K562 (cell line): ENCODE measurements at places on chromosomes 12 and 14. TPM values are rescaled to one million over a fixed set of nuclear protein-coding genes. Genes with fewer than 3 reads are reported as not detected.

DNA sequence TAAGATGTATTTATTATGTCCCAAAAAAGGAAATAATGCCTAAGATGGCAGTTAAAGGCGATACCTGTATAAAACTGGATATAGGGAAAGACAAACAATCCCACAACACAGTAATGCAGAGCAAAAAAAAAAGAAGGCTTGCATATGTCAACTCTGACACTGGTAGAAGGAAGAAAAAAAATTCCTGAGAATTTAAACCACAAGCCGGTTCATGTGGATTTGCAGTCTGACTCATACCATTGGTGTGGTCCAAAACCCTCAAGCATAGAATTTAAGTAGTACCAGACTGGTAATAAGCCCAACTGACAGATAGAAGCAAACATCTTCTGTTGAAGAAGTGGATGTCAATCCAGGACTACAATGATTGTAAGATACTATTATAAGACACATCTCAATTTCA lies 7.2 kb downstream of the DNAI7 start:
- no peaks in the 10 kb centered on the region for H3K4me1 ChIP-seq
- no peaks in the 10 kb centered on the region for H3K36me3 ChIP-seq
- no peak overlapping the region for H3K4me3 ChIP-seq
- H3K27me3 ChIP-seq, result no peaks in the 10 kb centered on the region
- H3K27ac ChIP-seq, result no peak overlapping the region
- no peak for DNase-seq

- peaks cover 45% of the 10 kb centered on the region for H3K27me3 ChIP-seq
- H3K27ac ChIP-seq, result no peak overlapping the region
- no peaks in the 10 kb centered on the region; the same call in 2 of the 3 replicates for H3K4me1 ChIP-seq
- no peaks in the 10 kb centered on the region for H3K36me3 ChIP-seq
Observed at GRCh38 chr12:127270193-127270592, 996.8 kb upstream of the TMEM132C start.

- no peak overlapping the region for H3K27ac ChIP-seq
- no peak overlapping the region for H3K4me3 ChIP-seq
- DNase-seq, result no peak
- no peaks in the 10 kb centered on the region for H3K27me3 ChIP-seq
- peaks cover 35% of the 10 kb centered on the region; the same call in 2 of the 3 replicates for H3K36me3 ChIP-seq
- H3K4me1 ChIP-seq, result no peaks in the 10 kb centered on the region
Observed at GRCh38 chr14:73953731-73954130, 3.6 kb downstream of the COQ6 start.

GRCh38 chr12:107372229-107372658 lies 278.9 kb upstream of the CRY1 start:
- H3K36me3 ChIP-seq, result no peaks in the 10 kb centered on the region
- no peaks in the 10 kb centered on the region for H3K4me1 ChIP-seq
- H3K27ac ChIP-seq, result no peak overlapping the region
- no peak for DNase-seq

- DNase-seq, result no peak
- no peaks in the 10 kb centered on the region for H3K27me3 ChIP-seq
- H3K4me1 ChIP-seq, result no peaks in the 10 kb centered on the region
- H3K36me3 ChIP-seq, result no peaks in the 10 kb centered on the region
Observed at GRCh38 chr12:13573698-13574321, 377.3 kb downstream of the EMP1 start.

GRCh38 chr14:102421411-102422057 lies 58.8 kb downstream of the TECPR2 start:
- no peaks in the 10 kb centered on the region for H3K36me3 ChIP-seq
- H3K27ac ChIP-seq, result no peak overlapping the region
- no peaks in the 10 kb centered on the region for H3K27me3 ChIP-seq
- DNase-seq, result no peak
- H3K4me1 ChIP-seq, result peaks cover 6% of the 10 kb centered on the region; the same call in 1 of the 3 replicates
- H3K4me3 ChIP-seq, result no peak overlapping the region

DNA sequence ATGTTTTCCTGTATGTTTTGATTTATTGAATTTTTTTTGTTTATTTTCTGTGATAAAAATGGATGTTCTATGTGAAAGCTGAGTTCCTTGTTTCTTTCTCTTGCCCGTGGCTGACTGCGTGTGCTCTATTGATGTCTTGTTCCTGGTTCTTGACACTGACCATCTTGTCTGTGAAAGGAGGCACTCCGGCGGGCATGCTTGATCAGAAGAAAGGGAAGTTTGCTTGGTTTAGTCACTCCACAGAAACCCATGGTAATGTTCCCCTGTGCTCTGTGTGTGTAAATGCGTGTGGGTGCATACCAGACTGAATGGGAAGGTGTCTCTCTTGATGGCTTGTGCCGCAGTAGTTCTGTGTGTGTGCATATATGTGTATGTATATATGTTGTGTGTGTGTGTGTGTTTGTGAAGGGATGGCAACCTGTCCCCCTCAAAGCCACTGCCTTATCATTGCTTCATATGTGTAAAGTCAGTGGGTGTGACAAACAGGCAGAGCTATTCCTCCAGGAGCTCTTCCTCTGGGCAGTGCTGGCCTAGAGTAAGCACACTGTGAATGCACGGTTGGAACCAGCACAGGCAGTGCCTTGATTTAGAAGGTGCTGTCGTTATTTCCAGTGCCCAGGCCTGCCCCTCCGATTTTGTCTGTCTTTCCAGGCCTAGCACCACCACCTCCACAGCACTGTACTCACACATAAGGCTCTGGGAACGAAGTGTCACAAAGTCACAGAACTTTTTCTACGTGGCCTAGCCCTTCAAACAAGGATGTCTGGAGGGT lies 247.3 kb upstream of the FKBP4 start:
- no peak overlapping the region for H3K27ac ChIP-seq
- DNase-seq, result no peak
- peaks cover 3% of the 10 kb centered on the region; the same call in 2 of the 3 replicates for H3K27me3 ChIP-seq
- no peaks in the 10 kb centered on the region for H3K4me1 ChIP-seq
- no peaks in the 10 kb centered on the region for H3K36me3 ChIP-seq

DNA sequence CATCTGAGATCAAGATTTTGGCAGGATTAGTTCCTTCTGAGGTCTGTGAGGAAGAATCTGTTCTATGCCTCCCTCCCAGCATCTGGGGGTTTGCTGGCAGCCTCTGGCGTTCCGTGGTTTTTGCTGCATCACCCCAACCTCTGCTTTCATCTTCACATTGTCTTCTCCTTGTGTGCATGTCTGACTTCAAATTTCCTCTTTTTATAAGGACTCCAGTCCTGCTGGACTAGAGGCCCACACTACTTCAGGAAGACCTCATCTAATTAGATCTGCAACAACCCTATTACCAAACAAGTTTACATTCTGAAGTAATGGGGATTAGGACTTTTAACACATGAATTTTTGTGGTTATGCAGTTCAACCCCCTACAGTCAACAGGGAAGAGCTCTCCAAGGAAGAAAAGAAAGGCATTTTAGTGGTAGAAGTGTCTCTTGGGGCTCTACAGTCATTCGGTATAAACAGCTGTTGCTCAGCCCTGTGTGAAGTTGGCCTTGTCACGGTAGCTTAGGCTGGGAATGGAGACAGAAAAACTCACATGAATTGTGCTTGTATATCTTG lies 89.7 kb downstream of the CAND1 start:
- H3K4me1 ChIP-seq, result no peaks in the 10 kb centered on the region
- no peak overlapping the region for H3K4me3 ChIP-seq
- H3K27ac ChIP-seq, result no peak overlapping the region
- H3K36me3 ChIP-seq, result no peaks in the 10 kb centered on the region
- DNase-seq, result no peak

Gene KRT2
- 0.11 TPM in 1 of 2 replicates, not detected in the other for total RNA-seq

DNA sequence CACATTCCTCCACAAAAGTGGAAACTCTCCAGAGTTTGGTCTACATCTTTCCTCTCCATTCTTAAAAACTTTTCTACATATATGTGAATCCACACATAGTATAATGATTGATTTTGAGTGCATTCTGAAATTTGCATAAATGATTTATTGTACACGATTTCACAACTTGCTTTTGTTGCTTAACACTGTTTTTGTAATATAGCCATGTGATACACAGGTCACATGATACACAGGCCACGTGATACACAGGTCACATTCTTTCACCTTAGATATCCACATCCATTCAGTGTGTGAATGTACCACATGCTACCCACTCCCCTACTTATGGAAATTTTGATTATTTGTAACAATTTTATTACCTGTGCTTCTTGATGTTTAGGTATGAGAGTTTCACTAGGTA lies 319.1 kb downstream of the ZFP36L1 start:
- H3K27me3 ChIP-seq, result no peaks in the 10 kb centered on the region
- H3K4me3 ChIP-seq, result no peak overlapping the region
- no peaks in the 10 kb centered on the region for H3K36me3 ChIP-seq
- peak; percentile 28 for DNase-seq

DNA sequence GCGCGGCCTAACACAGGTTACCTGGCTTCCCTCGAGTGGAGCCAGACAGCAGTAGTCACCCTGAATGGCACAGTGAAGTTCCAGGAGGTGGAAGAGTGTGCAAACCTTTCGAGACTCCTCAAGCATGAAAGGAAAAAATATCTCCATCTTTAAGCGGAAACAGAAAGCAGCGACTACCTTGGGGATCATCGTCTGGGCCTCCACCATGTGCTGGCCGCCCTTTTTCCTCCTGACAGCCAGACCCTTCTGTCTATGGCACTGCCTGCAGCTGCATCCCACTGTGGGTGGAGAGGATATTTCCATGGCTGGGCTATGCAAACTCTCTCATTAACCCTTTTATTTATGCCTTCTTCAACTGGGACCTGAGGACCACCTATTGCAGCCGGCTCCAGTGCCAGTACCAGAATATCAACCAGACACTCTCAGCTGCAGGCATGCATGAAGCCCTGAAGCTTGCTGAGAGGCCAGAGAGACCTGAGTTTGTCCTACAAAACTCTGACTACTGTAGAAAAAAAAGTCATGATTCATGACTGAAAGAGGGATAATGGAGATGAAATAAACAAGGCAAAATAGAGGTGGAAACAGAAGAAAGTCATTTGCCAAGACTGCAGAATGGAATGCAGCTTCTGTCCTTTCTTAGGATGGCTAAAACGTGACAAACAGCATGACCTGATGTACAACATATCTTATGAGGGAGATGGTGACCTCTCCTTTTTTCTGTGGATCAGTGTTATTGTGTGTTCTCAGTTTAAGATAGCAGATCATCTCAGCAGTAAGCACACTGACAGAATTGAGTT lies 2.4 kb upstream of the HEBP1 start:
- DNase-seq, result no peak
- peaks cover 5% of the 10 kb centered on the region; the same call in 2 of the 3 replicates for H3K4me1 ChIP-seq
- no peaks in the 10 kb centered on the region for H3K36me3 ChIP-seq
- no peak overlapping the region for H3K4me3 ChIP-seq
- no peak overlapping the region for H3K27ac ChIP-seq

DNA sequence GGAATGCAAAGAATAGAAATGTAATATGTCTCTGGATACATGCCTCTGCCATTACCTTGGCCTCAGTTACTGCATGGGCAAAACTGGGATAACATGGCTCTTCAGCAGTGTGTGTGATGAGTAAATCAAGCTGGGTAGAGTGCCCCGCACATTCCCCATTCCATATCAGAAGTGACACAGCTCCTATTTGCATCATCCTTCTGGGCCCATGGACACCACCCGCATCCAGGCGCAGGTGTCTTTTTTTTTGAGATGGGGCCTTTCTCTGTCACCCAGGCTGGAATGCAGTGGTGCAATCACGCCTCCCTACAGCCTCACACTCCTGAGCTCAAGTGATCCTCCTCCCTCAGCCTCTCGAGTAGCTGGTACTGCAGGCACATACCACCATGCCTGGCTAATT lies 31.6 kb downstream of the KRT76 start:
- H3K4me1 ChIP-seq, result peaks cover 4% of the 10 kb centered on the region; the same call in 1 of the 2 replicates
- no peak overlapping the region for H3K27ac ChIP-seq
- H3K4me3 ChIP-seq, result no peak overlapping the region

Gene NEDD8
- total RNA-seq, result 139 and 142 TPM in 2 replicates

Gene PEBP1
- 183 and 186 TPM in 2 replicates for total RNA-seq

GRCh38 chr12:15688838-15689625 lies 100.2 kb downstream of the EPS8 start:
- no peak overlapping the region for H3K4me3 ChIP-seq
- no peak overlapping the region for H3K27ac ChIP-seq
- H3K27me3 ChIP-seq, result no peaks in the 10 kb centered on the region

DNA sequence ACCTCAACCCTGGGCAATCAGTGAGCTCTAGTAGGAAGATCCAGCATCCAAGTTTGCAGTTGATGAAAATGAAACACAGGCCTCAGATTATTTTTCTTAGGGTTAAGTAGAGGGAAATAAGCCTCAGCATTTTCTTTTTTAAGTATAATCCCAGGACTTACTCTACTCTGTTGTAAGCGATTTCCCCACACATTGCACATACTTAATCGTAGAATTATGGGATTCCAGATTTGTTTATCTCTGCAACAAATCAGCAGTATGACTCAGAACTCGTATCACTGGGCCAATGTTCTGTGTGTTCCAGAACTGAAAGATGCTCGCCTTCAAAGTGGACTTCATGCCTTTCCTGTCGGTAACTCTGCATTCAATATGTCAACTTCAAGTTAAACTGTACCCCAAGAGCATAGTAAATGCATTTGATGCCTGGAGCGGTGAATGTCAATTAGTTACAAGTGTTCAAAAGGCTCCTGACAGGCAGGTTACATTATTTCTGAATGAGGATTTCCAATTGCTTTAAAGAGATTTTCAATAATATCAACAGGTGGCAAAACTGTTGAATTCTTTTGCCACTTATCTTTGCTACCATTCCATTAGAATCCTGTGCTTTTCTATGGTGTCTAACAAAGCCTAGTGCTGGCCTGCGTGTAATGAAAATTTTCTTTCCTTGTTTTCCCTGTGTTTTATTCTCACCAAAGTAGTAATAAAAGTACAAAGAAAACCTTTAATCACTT lies 323.8 kb upstream of the SYT1 start:
- H3K27ac ChIP-seq, result no peak overlapping the region
- H3K36me3 ChIP-seq, result no peaks in the 10 kb centered on the region
- H3K4me3 ChIP-seq, result no peak overlapping the region
- DNase-seq, result no peak
- no peaks in the 10 kb centered on the region for H3K27me3 ChIP-seq

- H3K27me3 ChIP-seq, result no peaks in the 10 kb centered on the region
- no peak for DNase-seq
- no peaks in the 10 kb centered on the region for H3K4me1 ChIP-seq
- H3K36me3 ChIP-seq, result no peaks in the 10 kb centered on the region
- H3K4me3 ChIP-seq, result no peak overlapping the region
- H3K27ac ChIP-seq, result no peak overlapping the region
Observed at GRCh38 chr12:81146228-81147225, 68.6 kb downstream of the ACSS3 start.
